Thymus (tissue), 14 donors: ENCODE measurements at places on chromosomes 1 and 21.
A peak's percentile ranks its signal among the peaks of the same experiment; 100 is the strongest.

DNA sequence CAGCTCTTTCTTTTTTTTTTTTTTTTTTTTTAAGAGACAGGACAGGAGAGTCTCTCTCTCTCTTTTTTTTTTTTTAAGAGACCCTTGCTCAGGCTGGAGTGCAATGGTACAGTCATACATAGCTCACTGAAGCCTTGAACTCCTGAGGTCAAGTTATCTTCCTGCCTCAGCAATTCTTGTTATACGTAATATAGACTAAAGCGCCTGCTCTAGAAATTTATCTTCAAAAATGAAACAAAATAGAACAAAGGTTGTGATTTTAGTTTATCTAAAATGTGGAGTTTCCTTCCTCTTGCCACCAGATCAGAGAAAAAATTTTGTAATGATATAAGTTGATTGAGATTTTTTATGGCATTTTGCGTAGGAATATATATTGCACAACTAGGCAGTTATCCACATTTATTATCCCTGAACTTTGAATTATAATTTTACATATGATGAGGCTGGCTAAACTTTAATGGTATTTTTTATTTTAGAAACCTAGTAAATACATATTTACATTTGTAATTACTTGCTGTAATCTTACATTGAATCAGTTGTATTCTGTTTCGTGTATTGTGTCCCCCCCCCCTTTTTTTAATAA lies 44.2 kb downstream of the MTF2 start:
- no peaks in the 10 kb centered on the region for H3K27me3 ChIP-seq
- H3K4me3 ChIP-seq: no peak overlapping the region
- H3K27ac ChIP-seq: no peak overlapping the region
- peaks cover 6% of the 10 kb centered on the region for H3K36me3 ChIP-seq
- H3K4me1 ChIP-seq: no peaks in the 10 kb centered on the region
- DNase-seq: no peak

- H3K27ac ChIP-seq: no peak overlapping the region
- DNase-seq: no peak
- H3K4me3 ChIP-seq: no peak overlapping the region
- peaks cover 3% of the 10 kb centered on the region for H3K4me1 ChIP-seq
- H3K27me3 ChIP-seq: no peaks in the 10 kb centered on the region
Observed at GRCh38 chr1:21447311-21447710, 7.4 kb downstream of the NBPF3 start.

GRCh38 chr21:43917515-43918384 lies 52.7 kb downstream of the AGPAT3 start:
- H3K4me1 ChIP-seq: peaks cover 39% of the 10 kb centered on the region
- peak overlapping the region; percentile 60 for H3K27ac ChIP-seq
- no peaks in the 10 kb centered on the region for H3K27me3 ChIP-seq
- no peak for DNase-seq

- no peak overlapping the region for H3K27ac ChIP-seq
- DNase-seq: no peak
- no peaks in the 10 kb centered on the region for H3K4me1 ChIP-seq
- H3K36me3 ChIP-seq: no peaks in the 10 kb centered on the region
- H3K4me3 ChIP-seq: no peak overlapping the region
- no peaks in the 10 kb centered on the region for H3K27me3 ChIP-seq
Observed at GRCh38 chr1:33735624-33736023, 128.3 kb upstream of the HMGB4 start.

GRCh38 chr1:36728846-36729245 lies 246.1 kb upstream of the CSF3R start:
- H3K27me3 ChIP-seq: peaks cover 11% of the 10 kb centered on the region
- H3K27ac ChIP-seq: no peak overlapping the region

DNA sequence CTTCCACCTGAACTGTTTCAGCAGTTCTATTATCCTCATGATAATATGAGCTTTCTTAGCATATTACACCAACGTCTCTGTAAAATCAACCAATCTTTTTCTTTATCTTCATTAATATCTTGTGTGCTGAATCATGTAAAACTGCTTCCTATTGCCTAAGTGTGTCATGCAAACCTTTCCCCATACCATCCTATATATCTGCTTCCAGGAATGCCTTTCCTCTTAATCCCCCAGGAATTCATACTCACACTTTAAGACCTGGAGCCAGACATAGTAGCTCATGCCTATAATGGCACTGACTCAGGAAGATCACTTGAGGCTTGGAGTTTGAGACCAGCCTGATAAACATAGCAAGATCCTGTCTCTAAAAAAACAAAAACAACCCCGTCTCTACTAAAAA lies 183.9 kb downstream of the NRIP1 start:
- H3K27ac ChIP-seq: no peak overlapping the region
- no peak overlapping the region for H3K4me3 ChIP-seq
- H3K36me3 ChIP-seq: no peaks in the 10 kb centered on the region
- no peak for DNase-seq
- no peaks in the 10 kb centered on the region for H3K27me3 ChIP-seq

- no peak overlapping the region for H3K4me3 ChIP-seq
- H3K36me3 ChIP-seq: no peaks in the 10 kb centered on the region
- no peak overlapping the region for H3K27ac ChIP-seq
- no peaks in the 10 kb centered on the region for H3K27me3 ChIP-seq
Observed at GRCh38 chr1:232226197-232226712, 403.7 kb downstream of the SIPA1L2 start.

DNA sequence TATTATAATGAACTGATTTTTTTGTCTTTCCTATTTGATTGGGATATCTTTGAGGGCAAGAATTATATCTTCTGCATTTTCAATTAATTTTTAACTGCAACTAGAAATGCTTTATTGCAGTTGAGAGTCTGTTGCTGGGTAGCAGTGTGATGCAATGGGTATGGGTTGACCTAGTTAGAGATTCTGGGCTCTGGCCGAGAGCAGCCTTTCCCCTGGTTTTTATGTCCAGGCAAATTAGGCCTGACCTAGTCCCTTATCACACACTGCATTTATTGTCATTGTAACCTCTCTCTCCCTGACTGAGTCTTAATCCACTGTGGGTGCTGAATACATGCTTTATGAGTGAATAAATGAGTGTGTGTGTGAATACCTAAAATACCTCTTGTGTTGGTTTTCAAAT lies 206.4 kb upstream of the PTGFR start:
- no peaks in the 10 kb centered on the region for H3K27me3 ChIP-seq
- no peak overlapping the region for H3K27ac ChIP-seq
- DNase-seq: no peak

- peak; percentile 73 for DNase-seq
- peaks cover 25% of the 10 kb centered on the region for H3K4me1 ChIP-seq
- H3K27ac ChIP-seq: peak overlapping the region; percentile 53
- H3K36me3 ChIP-seq: no peaks in the 10 kb centered on the region
Observed at GRCh38 chr1:115062542-115063004, 26.7 kb downstream of the TSPAN2 start.

DNA sequence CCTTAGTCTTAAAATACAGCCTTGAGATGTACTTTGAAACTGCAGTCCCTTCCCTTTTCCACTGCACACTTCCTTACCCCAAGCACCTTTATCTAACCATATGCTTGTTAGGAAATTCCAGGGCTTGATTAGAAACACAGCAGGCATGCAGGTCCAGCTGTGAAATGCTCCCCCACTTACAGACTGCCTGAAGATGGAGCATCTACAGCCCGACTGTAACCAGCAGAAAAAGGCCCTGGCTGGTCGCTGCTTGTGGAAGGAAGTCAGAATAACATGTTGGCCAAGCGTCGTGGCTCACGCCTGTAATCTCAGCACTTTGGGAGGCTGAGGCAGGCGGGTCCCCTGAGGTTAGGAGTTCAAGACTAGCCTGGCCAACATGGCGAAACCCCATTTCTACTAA lies 37.2 kb downstream of the VN1R5 start:
- no peaks in the 10 kb centered on the region for H3K36me3 ChIP-seq
- peaks cover 23% of the 10 kb centered on the region for H3K4me1 ChIP-seq
- DNase-seq: no peak
- no peaks in the 10 kb centered on the region for H3K27me3 ChIP-seq
- no peak overlapping the region for H3K27ac ChIP-seq
- no peak overlapping the region for H3K4me3 ChIP-seq

- DNase-seq: no peak
- H3K27me3 ChIP-seq: no peaks in the 10 kb centered on the region
- H3K27ac ChIP-seq: no peak overlapping the region
- H3K4me1 ChIP-seq: no peaks in the 10 kb centered on the region
Observed at GRCh38 chr1:16292739-16293138, 55.8 kb upstream of the CPLANE2 start.

GRCh38 chr1:156992215-156992614 lies 53.3 kb downstream of the ARHGEF11 start:
- no peaks in the 10 kb centered on the region for H3K27me3 ChIP-seq
- DNase-seq: no peak
- no peaks in the 10 kb centered on the region for H3K4me1 ChIP-seq
- H3K4me3 ChIP-seq: no peak overlapping the region

- H3K27me3 ChIP-seq: peaks cover 2% of the 10 kb centered on the region
- DNase-seq: no peak
- H3K4me3 ChIP-seq: no peak overlapping the region
- H3K4me1 ChIP-seq: peaks cover 14% of the 10 kb centered on the region
- no peaks in the 10 kb centered on the region for H3K36me3 ChIP-seq
Observed at GRCh38 chr1:109198043-109198695, 15.5 kb upstream of the SARS1 start.

DNA sequence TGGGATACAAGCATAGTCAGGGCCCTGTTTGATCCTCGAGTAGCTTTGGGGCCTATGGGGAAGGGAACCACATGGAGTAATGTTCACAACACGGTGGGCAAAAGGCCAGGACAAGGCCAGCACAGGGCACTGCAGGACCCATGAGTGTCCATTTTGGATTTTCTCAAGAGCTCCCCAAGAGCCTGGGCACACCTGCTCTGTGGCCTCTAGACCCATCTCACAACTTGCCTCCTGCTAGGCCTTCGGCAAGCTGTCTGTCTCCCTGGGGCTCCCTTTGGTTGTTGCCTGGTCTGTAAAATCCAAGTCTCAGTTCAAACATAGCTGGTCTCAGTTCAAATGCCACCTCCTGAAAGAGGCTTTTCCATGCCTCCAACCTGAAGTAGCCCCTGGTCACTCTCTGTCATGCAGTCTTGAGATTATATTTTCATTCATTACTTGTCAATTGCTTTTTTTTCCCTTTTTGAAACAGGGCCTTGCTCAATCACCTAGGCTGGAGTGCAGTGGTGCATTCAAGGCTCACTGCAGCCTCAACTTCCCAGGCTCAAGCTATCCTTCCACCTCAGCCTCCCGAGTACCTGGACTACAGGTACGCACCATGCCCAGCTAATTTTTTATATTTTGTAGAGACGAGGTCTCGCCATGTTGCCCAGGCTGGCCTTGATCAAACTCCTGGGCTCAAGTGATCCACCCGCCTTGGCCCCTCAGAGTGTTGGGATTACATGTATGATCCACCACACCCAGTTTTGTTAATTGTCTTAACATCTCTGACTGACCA lies 107.4 kb downstream of the MATN1 start:
- no peak overlapping the region for H3K27ac ChIP-seq
- no peaks in the 10 kb centered on the region for H3K27me3 ChIP-seq
- no peaks in the 10 kb centered on the region for H3K36me3 ChIP-seq
- H3K4me3 ChIP-seq: no peak overlapping the region

- H3K4me3 ChIP-seq: no peak within 1 kb of the TSS
- H3K36me3 ChIP-seq: no peaks in the 10 kb centered on the region
- peak within 1 kb of the TSS; percentile 64 for H3K27ac ChIP-seq
Observed at GRCh38 chr1:153616144-153616916, at the start of gene S100A14. S100A14 (minus strand) TSS chr1:153616325; CDS start chr1:153615858, 467 bp downstream.

GRCh38 chr1:232600424-232601258 lies 29.3 kb downstream of the SIPA1L2 start:
- H3K36me3 ChIP-seq: no peaks in the 10 kb centered on the region
- H3K27me3 ChIP-seq: no peaks in the 10 kb centered on the region
- H3K4me3 ChIP-seq: no peak overlapping the region
- peaks cover 5% of the 10 kb centered on the region for H3K4me1 ChIP-seq
- DNase-seq: no peak
- no peak overlapping the region for H3K27ac ChIP-seq

- DNase-seq: no peak
- H3K27me3 ChIP-seq: peaks cover 31% of the 10 kb centered on the region
- no peaks in the 10 kb centered on the region for H3K4me1 ChIP-seq
- H3K27ac ChIP-seq: no peak within 1 kb of the TSS
Observed at GRCh38 chr1:99264201-99265021, at the start of gene PLPPR4. PLPPR4 (plus strand) TSS chr1:99264492; CDS start chr1:99264594, 102 bp downstream.

- no peak overlapping the region for H3K27ac ChIP-seq
- no peaks in the 10 kb centered on the region for H3K4me1 ChIP-seq
- H3K36me3 ChIP-seq: no peaks in the 10 kb centered on the region
- no peak overlapping the region for H3K4me3 ChIP-seq
- no peaks in the 10 kb centered on the region for H3K27me3 ChIP-seq
- no peak for DNase-seq
Observed at GRCh38 chr21:23694390-23694789, 1912.9 kb downstream of the MRPL39 start.

DNA sequence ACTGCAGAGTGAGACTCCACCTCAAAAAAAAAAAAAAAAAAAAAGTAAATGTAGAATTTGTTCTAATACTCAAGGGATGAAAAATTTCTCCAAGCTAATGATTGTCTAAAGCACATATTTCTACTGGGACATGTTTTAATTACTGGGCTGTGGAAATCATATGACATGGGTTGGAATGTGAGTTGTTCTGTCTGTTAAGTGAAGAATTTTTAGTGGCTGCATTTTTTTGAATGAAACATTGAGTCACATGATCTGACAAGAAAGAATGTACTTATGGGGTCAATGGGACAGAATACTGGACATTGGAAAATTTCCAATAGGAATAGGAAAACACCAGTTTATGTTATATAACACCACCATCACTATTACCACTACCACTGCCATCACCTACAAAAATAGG lies 123.8 kb upstream of the IVNS1ABP start:
- H3K36me3 ChIP-seq: no peaks in the 10 kb centered on the region
- no peaks in the 10 kb centered on the region for H3K4me1 ChIP-seq
- H3K27ac ChIP-seq: no peak overlapping the region
- no peak overlapping the region for H3K4me3 ChIP-seq
